Fibroblast of lung (primary cell): ENCODE measurements at places on chromosomes 4 and X. TPM values are rescaled to one million over a fixed set of nuclear protein-coding genes. Genes with fewer than 3 reads are reported as not detected.

SLC38A5 gene
- total RNA-seq = 21.5 and 21.8 TPM in 2 replicates

RHOXF2B gene
- total RNA-seq = not detected in 2 replicates

ABCG2 gene
- total RNA-seq = 0.51 and 1.3 TPM in 2 replicates

PITX2 gene
- total RNA-seq = 0.26 and 0.33 TPM in 2 replicates

PABPC1L2B gene
- total RNA-seq = not detected in 2 replicates

GATA1 gene
- not detected in 2 replicates for total RNA-seq

CT55 gene
- not detected in 2 replicates for total RNA-seq

CSAG3 gene
- total RNA-seq = not detected in 2 replicates

TSPAN7 gene
- not detected in 2 replicates for total RNA-seq

ETDA gene
- total RNA-seq = not detected in 2 replicates

CXCL11 gene
- not detected in 2 replicates for total RNA-seq
